ENCODE measurements at places on chromosomes 6 and 20.

DNA sequence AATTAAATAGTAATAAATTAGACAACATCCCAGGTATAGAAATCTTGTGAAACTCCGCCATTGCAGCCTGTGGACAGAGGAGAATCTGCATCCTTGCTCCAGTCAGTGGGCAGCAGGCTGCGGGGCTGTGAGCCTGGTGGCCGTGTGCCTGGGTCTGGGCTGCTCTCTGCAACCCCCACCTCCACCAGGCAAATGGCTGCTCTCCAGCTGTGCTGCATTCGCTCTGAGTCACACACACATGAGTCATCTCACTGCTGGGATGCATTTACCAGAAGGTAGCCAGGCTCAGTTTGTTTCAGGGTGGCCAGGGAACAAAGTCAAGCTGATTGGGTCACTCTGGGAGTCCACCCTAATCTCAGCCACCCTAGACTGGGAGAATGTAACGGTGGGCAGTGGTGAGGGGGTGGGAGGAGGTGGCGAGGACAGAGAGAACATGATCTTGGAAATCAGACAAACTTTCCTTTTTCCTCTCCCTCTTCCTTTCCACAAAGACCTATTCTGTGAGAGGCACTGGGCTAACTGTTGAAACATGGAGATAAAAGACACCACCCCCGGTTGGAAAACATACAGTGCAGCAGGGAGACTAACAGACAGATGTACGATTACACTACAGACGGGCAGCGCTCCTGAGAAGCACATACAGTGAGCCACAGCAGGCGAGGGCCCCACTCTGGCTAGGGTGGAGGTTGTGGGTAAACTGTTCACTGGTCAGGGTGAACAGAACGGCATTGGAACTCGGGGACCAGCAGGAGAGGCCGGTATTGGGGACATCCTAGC is 59.2 kb downstream of the TRAM2 start:
- peak; percentile 86 for DNase-seq

- no peak for DNase-seq
Measured at GRCh38 chr20:54173653-54174456, at the start of gene CYP24A1. Gene CYP24A1, minus strand, starts transcription at chr20:54173986. Its CDS starts 407 bp downstream, at chr20:54173579.

DNA sequence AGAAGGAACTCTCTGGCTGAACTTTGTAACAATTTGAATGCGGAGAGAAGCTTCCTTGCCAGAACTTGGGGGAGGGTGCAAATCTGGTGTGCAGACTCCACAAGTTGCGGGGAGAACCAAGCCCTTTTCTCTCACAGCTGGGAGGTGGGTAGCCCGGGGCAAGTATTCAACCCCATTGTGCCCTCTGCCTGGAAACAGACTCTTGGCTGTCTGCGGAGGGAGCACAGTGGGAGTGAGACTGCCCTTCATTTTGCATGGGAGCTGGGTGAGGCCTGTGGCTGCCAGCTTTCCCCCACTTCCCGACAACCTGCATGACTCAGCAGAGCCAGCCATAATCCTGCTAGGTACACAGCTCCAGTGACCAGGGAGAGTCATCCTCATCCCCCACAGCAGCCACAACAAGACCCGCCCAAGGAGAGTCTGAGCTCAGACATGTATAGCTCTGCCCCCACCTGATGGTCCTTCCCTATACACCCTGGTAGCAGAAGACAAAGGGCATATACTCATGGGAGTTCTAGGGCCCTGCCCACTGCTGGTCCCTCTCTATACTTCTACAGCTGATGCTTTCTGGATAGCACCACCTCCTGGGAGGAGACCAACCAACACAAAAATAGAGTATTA is 29.4 kb upstream of the TPD52L1 start:
- no peak for DNase-seq

DNA sequence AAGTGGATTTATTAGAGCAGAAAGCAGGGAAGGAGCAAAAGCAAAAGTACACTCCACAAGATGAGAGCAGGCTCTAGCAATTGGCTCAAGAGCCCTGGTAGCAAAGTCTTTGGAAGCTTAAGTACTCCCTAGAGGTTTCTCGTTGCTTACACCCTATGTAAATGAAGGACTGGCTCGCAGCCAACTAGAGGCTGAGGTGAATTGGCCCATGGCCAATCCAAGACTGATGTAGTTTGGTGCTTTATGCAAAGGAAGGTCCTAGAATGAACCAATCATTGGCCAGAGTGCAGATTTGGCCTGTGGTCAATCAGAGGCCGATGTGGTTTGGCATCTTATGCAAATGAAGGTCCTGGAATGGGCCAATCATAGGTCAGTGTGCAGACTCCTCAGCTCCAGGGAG is 191.3 kb upstream of the ARID1B start:
- DNase-seq: no peak

- no peak for DNase-seq
Measured at GRCh38 chr6:63649847-63650265, 14.3 kb downstream of the PHF3 start.

GRCh38 chr6:123520217-123520616 is 116.5 kb downstream of the TRDN start:
- no peak for DNase-seq

DNA sequence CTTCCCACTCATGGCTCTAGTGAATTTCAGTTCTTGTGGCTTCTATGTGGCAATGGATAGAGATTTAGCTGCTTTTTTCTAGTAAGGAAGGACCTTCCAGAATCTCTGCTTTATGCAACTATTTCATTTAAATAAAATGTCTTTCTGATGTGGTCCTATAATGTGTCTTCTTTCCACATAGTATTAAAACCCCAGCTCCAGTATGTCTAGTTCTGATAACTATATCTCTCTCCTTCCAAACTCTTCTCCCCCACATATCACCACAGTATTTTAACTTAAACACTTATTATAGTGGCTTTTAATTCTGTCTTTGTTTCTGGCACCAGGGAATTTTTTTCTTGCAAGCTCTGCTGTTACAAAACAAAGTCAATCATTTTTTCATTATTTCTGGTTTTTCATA is 40.6 kb upstream of the SUMO4 start:
- no peak for DNase-seq

GRCh38 chr6:63395381-63395780 is 75.6 kb upstream of the LGSN start:
- no peak for DNase-seq

DNA sequence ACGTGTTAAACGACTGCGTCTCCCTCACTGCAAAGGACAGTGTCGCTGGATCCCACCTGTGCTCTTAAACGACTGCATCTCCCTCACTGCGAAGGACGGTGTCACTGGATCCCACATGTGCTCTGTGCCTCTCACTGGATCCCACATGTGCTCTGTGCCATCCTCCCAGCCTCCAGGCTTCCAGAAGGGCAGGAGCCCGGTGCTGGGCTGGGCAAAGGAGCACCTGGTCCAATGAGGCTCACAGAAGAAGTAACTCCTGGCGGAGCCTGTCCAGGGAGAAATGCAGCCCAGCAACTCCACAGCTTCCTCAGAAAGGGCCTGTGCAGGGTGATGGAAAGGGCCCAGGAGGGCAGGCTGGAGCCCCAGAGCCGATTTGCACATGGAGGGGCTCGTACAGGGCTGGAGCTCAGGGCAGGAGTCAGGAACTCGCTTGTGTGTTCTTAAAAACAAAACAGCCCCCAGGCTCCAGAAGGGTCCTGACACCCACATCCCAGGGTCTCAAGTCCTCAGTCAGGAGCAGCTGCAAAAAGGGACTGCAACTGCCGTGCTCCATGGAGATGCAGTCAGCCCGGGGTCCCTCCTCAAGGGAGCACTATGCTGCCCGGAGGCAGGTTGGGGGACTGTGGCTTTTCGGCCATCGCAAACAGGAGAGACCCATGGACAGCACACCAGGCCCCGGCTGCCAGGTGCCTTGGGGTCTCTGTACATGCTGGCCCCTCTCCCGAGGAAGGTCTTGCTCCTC is 52.7 kb downstream of the DLL1 start:
- no peak for DNase-seq

DNA sequence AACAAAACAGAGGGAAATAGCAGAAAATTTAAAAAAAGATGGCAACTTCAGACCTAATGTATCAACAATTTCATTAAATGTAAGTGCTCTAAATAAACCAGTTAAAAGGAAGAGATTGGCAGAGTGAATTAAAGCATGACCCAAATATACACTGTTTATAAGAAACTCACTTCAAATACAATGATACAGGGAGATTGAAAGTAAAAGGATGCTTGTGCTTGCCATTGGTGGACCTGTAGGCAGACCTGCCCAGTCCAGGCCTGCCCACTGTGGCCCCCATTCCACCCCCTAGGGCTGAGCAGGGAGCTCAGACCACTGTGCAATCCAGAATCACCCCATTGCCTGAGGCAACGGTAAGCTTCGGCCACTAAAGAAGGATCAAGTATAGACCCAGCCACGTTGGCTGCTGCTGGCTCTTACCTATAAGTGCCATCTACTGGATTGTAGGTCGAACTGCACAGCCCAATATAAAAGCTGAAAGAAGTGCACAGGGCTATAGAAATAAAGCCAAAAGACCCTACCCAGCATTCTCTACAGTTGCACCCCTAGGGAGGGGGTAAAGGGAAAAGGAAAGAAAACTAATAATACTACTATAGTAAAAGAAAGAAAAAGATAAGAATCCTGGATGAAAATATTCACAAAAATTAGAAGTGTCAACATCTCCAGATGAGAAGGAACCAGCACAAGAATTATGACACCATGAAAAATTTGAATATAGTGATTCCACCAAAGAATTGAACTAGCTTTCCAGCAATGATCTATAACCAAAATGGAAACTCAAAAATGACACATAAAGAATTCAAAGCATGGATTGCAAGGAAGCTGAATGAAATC is 36.1 kb downstream of the PSMB1 start:
- DNase-seq: no peak

DNA sequence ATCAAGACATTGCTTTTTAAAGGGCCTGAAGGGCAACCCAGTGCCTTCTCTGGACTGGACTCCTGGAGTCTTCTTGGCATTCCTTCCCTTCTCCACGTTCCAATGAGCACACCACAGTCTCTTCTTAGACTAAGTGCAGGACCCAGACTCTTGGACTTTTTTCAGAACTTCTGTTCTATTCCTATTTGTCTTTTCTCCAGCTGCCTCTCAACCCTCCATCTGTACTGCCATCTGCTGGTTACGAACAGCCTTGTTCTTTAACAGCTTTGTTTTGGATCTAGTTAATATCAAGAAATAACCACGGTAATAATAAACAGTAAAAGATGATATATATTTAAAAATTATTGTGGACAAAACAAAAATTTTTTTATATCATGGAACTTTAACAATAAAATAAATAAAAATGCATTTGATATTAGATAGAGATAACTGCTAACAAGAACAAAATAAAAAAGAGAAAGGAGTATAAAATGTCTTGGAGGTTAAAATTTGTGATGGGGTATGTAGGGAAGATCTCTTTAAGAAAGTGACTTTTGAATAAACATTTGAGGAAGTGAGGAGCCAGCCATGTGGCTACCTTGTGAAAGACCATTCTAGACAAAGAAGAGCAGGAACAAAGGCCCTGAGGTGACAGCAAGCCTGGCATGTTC is 105.1 kb upstream of the HCRTR2 start:
- DNase-seq: no peak

DNA sequence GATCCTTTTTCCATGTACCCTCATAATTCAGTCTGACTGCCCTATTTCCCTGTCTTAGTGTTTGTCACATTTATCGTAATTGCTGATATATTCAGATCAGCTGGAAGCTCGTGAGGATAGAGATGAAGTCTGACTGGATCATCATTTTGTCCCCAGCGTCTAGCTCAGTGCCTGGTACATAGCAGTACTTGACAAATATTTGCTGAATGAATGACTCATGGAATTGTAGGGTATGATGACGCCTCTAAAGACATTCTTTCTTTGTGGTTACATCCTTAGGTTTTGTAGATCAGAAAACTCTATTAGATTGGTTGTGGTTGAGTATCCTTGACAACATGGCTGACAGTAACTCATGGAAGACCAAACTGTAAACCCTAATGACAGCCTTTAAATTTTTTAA is 68.9 kb downstream of the MTHFD1L start:
- DNase-seq: no peak

DNA sequence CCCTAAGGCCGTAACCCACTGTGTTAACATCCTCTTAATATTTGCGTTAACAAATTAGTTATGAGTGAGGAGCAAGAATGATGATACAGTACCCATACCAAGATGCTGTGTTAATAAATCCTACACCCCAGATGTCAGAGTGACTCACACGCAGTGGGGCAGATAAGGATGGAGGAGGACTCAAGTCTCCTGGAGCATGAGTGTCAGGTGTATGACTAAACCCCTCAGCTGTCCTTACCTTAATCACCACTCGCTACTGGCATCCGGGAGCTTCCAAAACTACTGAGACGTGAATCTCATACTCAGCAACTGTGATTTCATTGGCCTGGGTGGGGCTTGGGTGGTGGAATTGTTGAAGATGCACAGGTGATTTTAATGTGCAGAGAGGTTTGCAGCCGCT is 131.3 kb upstream of the MTHFD1L start:
- DNase-seq: no peak

DNA sequence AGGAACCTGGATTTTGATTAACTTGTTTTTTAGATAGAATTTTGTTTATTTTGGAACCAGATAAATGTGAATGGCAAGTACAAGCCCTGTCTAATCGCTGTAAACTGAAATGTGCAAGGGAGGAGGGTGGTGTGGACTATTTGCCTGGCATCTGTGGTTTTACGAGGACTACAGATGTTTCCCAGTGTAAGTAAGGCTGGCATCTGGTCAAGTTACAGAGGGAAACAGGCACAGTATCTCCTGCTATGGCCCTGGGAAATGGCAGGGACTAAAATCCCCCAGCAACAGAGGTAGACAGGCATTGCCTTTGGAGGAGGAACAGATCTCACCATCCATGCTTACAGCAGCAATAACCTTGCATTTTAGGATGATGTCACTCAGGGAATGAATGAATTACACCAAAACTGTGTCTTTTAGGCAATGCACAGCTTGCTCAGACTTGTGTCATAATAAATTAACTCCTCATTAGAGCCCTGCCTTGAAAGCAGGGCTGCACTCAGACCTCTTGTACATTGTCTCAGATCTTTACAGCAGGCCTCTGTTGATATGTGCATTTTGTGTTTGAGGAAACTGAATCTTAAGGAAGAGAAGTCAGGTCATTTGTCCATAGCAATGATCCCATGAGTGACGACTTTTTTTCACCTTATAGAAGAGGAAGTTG is 96.2 kb downstream of the TCP11 start:
- DNase-seq: no peak

DNA sequence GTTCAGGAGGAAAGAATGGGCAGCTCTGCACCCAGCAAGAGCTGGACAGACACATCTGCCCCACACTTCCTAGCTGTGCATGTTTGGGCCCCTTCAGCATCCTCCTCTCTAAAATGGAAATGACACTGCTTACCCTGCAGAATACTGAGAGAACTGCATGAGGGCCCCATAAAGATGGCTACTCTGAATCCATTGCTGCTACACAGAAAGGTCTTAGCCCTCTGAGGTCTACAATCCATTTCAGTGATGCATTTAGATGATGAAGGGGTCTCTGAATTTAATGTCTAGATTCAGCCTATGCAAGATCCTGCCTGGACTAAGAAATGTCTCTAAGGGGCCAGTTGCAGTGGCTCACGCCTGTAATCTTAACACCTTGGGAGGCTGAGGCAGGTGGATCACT is 11.3 kb downstream of the BMP7 start:
- DNase-seq: no peak

- no peak for DNase-seq
Measured at GRCh38 chr6:85403331-85404015, 46.4 kb upstream of the NT5E start.

- no peak for DNase-seq
Measured at GRCh38 chr6:48733581-48733980, 622.6 kb upstream of the PTCHD4 start.

GRCh38 chr6:30891816-30892538 is 7.7 kb downstream of the DDR1 start:
- no peak for DNase-seq

GRCh38 chr6:4350567-4351519 is 215.5 kb upstream of the ECI2 start:
- no peak for DNase-seq

- no peak for DNase-seq
Measured at GRCh38 chr6:21273451-21273850, 320.1 kb upstream of the SOX4 start.

GRCh38 chr6:45987856-45988255 is 27.8 kb downstream of the CLIC5 start:
- DNase-seq: no peak

All from ureter (tissue), 1 donor.